ENCODE measurements at places on chromosomes 3 and 15.

DNA sequence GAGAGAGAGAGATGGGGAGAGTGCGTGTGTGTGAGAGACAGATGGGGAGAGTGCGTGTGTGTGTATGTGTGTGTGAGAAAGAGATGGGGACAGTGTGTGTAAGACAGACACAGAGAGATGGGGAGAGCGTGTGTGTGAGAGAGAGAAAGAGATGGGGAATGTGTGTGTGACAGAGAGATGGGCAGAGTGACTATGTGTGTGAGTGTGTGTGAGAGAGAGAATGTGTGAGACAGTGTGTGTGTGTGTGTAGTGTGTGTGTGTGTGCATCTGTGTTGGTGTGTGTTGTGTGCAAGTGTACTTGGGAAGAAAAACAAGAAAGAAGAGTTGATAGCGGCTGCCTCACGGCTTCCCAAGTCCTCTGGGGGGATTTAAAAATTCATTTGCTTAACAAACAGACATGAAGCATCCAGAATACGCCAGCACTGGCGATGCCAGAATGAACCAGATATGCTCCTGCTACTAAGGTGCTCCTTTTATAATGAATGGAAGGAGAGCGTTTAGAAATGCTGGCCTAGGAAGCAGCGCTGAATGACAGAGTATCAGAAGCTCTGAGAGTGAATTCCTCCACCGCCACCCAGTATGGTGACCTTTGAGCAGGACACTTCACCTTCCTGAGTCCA lies 186.1 kb upstream of the TSC22D2 start:
- DNase-seq: no peak

GRCh38 chr3:68206524-68207117 lies 552.2 kb upstream of the SUCLG2 start:
- DNase-seq: no peak

DNA sequence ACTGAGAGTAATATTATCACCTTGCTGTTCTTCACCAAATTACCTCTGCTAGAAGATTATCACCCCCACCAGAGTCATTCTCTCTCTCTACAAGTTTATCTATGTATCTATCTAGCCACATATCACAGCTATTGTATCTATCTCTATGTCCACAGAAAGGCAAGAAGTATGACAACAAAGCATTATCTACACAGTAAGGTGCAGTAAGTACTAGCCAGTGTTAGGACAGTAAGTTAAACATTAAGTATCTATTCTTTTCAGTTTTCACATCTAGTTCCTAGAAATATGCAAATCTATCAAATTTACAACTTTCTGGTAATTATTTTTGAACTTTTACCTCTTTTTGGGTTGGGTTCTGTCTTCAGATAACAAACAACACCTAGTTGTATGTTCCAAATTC lies 26.5 kb upstream of the XXYLT1 start:
- no peak for DNase-seq

DNA sequence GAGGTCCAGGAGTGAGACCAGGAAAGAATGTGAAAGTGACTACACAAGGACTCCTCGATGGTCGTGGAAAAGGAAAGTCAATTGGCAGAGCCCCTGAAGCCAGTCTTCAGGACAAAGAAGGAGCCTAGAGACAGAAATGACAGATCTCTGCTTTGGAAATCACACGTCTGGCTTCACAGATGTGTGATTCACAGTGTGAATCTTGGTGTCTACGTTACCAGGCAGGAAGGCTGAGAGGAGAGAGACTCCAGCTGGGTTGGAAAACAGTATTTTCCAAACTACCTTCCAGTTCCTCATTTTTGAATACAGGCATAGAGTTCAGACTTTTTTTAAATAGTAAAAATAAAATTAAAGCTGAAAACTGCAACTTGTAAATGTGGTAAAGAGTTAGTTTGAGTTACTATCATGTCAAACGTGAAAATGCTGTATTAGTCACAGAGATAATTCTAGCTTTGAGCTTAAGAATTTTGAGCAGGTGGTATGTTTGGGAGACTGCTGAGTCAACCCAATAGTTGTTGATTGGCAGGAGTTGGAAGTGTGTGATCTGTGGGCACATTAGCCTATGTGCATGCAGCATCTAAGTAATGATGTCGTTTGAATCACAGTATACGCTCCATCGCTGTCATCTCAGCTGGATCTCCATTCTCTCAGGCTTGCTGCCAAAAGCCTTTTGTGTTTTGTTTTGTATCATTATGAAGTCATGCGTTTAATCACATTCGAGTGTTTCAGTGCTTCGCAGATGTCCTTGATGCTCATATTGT lies 6.0 kb downstream of the CCR2 start:
- DNase-seq: no peak

DNA sequence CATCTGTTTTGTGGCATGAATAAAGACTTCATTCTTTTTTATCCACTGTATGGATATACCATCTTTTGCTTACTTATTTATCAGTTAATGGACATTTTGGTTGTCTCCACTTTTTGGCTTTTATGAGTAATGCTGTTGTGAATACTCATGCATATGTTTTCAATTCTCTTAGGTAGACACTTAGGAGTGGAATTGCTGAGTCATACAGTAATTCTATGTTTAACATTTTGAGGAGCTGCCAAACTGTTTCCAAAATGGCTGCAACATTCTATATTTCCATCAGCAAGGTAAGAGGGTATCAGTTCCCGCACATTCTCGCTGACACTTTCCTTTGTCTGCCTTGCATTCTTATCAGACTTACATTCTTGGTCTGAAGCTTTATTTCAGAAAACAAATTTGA lies 191.1 kb downstream of the WNT5A start:
- DNase-seq: no peak

All from left ventricle myocardium superior (tissue), 1 donor.